Stimulated activated CD4-positive, alpha-beta T cell treated with anti-CD3 and anti-CD28 coated beads, Interleukin-12 subunit alpha, Interleukin-12 subunit beta, amount 100 ng/mL, for 24 hours (primary cell): ENCODE measurements at places on chromosomes 1 and 21.

DNA sequence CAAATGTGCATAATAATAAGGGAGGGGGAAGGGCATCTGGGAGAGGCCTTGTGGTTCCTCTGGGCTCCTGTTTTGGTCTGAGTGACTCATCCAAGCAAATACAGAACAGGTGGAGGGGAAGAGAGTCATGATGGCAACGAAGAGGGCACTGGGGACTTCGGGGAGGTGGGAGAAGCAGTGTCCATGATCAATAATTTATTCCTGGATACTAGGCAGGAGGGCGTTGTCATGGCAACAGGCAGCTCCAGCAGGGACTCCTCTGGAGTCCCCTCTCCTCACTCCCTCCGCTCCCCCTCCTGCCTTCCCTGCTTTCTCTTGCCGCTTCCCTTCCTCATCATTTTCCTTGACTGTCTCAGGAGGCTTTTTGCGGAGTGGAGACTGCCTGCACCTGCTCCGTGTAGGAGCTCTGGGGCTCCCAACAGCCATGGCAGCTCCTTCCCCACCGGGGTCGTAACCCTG lies 12.3 kb upstream of the NFASC start:
- no peak for DNase-seq

DNA sequence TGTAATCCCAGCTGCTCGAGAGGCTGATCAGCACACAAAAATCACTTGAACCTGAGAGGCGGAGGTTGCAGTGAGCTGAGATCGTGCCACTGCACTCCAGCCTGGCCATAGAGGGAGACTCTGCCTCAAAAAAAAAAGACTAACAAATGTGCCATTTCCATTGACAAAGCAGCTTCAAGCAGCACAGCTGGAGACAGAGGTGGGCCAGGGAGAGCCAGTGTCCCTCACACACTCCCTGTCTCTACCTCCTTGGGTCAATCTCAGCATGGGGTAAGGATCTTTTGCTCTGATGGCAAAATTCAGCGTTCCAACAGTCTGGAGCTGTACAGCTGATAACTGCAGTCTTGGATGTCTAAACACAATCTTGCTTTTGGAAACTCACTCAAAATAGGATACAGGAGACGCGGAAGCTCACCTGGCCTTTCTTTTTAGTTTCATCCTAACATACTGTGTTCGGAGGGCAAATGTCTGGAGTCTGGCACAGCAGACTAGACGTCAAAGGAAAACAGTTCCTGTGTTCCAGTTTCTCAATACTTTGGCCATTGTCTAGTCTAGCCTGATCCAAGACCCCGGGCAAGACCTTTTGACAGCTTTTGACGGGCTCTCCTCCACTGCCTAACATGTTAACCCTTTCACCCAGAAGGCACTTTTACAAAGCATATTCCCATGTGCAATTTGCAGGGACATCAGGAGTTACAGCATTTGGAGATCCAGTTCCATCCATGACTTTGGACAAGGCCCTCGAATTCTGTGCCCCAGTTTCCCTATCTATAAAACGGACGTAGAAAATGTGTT lies 2.9 kb downstream of the RCC2 start:
- no peak for DNase-seq

GRCh38 chr1:19606817-19607642 lies 37.1 kb upstream of the NBL1 start:
- no peak for DNase-seq

GRCh38 chr1:198771563-198772153 lies 132.8 kb downstream of the PTPRC start:
- DNase-seq: no peak

- no peak for DNase-seq
Observed at GRCh38 chr1:64186138-64186897, 17.1 kb upstream of the UBE2U start.

- DNase-seq: no peak
Observed at GRCh38 chr1:229101011-229101871, 169.7 kb upstream of the RAB4A start.

DNA sequence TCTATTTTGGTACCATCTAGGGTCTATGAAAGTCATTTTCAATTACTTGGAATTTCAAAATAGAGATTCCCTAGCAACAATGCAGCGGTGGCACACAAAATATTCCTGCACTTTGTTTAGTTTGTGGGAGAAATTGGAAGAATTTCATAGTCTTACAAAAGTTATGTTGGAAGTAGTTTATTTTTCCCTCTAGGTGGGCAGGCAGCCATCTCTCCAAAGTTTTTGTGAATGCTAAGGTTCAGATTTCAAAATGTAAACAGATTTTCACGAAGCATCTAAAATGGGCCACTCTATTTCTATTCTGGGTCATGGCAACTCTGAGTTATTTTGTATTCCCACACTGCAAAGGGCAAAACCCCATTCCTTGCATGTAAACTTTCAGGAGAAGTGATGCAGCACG lies 8.0 kb downstream of the SMCP start:
- DNase-seq: no peak

GRCh38 chr1:34973326-34973725 lies 11.8 kb downstream of the TMEM35B start:
- DNase-seq: no peak

DNA sequence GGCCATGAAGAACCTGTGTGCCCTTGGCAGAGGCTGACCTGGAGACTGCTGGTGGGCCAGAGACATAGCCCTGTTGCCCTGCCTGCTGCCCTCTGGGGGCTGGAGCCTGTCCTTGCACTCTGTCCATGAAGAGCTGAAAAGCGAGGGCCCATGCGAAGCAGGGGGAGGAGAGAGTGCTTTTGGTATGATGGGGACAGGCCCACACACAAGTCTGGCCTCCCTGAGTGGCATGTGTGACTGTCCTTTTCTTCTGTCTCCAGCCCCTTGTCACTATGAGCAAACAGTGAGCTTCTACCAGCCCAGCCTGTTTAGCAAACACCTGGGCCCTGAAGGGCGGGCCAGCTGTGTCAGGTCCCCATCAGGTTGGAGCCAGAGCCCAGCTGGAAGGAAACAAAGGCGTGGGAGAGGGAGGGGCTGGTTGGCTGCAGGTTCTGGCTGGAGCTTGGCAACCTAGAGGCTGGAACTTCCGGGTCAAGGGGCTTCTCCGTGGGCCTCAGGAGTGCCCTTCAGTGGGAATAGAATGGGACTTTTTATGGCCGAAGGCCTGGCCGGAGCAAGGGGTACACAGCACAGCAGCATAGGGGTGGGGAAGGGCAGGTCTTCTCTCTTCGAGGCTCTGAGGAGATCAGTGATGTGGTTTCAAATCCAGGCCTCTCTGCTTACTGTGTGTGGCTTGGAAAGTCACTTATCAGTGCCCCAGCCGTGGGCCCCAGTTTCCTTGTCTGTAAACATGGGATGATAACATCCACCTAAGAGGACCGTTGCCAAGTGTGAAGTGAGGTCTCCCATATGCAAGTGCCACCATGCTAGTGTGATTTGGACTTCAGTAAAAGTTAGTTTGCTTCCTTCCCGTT lies 14.3 kb downstream of the QSOX1 start:
- DNase-seq: peak; percentile 21

GRCh38 chr1:107600607-107601160 lies 364.3 kb downstream of the VAV3 start:
- no peak for DNase-seq

GRCh38 chr1:41754540-41754939 lies 164.2 kb downstream of the HIVEP3 start:
- DNase-seq: no peak

DNA sequence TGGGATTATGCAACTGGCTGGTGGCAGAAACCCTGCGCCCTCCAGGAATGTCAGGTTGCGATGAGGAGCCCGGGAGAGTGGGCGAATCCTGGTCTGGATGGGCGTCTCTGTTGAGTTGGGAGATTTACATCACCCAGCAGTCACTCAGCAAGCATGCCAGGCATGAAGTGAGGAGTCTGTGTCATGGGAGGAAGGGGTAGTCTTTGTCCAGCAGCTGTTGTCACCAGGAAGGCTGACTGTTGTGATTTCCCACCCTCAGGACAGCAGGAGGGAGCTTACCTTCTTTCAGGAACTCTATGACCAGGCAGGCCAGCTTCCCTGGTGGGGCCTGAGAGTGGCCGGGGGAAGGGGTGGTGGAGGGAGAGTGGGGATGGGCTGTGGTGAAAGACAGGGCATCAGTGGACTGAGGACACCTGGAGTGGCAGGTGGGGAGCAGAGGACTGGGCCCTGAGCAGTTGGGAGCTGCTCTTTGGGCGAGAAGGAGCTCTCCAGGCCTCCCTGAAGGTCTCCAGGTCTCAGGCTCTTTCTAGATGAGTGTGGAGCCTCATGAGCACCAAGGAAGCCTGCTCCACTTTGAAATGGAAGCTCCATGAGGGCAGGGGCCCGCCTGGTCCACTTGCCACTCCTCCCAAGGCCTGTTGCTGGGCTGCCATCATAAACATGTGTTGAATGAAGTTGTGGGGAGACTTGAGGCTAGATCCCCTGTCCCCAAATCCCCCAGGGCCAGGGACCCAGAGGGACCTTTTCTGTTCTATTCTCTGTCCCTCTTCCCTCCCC lies 21.3 kb upstream of the PKP1 start:
- DNase-seq: no peak

GRCh38 chr1:209999005-209999404 lies 61.0 kb downstream of the SYT14 start:
- DNase-seq: no peak

DNA sequence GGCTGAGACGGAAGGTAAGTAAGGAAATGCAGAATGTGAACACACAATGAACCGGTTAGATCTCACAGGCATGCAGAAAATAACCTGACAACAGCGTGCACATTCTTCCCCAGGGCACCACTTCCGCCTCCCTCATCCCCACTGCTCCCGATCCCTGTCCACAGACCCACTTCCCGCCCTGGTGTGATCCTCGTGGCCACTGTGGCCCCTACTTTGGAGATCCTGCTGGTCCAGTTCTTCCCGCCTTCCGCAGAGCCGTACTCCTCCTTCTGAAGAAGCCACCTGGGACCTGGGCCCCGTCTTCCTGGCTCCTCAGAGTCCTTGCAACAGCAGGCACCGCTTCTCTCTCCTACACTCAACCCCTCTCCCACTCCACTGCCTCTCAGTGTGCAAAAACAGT lies 1.4 kb upstream of the GSTM4 start:
- no peak for DNase-seq

DNA sequence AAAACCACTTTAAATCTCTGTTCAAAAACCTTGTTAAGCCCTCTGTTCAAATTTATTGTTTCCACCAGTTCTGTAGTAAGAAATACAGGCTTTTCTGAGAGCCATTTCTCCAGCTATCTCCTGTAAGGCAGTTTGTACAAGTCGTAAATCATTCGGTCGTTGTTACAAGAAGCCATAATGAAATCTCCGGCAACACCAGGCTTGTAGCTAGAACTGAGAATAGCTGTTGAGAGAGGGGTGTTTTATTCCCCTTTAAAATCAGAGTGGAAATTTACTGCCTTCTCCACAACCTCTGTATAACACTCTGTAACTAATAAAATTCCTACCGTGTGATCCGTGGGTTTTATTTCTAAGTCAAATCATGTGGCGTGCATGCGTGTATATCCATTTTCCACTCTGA lies 335.8 kb upstream of the KAZN start:
- no peak for DNase-seq

DNA sequence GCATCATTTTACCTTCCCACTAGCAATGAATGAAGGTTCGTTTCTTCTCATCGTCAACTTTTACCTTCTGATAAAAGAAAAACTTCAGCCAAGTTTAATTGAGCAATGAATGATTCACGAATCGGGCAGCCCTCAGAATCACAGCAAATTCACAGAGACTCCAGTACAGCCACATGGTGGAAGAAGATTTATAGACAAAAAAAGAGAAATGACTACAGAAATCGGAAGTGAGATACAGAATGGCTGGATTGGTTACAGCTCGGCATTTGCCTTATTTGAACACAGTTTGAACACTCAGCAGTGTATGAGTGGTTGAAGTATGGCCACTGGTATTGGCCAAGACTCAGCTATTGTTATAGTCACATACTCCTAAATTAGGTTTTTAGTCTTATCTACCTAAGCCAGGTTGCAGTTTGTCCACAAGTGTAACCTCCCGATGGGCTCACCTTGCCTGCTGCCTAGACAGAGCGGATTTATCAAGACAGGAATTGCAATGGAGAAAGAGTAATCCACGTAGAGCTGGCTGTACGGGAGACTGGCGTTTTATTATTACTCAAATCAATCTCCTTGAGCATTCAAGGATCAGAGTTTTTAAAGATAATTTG lies 15.3 kb downstream of the AK4 start:
- DNase-seq: no peak

DNA sequence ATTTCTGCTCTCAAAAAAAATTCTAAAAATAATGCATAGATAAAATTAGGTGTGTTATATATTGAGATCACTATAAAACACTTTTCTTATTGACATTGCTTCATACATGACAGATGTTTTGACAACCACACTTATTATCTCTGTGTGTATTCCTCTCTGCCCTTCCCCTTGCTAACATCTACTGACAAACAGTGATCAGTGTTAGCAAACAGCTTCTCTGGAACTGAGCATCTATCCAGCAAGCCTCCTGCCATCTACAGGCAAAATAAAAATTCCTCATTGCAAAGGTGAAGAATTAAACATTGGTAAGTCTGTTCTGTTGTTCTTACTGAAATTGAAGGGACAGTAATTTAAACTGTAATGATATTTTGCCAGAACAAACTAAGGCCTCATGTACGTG lies 2153.9 kb downstream of the NCAM2 start:
- no peak for DNase-seq

DNA sequence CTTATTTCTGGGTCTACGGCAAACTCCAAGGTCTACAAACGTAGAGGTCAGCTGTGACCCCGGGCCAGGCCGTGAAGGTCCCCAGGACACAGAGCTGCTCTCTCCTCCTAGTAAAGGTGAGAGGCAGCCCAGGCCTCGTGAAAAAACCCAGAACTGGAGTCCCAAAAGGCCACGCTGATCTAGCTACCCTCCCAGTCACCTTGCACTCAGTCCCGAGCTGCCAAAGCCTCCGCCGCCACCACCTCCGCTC lies 125 bp downstream of the ATP5PF start:
- DNase-seq: no peak

GRCh38 chr1:51729824-51730301 lies 113.0 kb downstream of the OSBPL9 start:
- no peak for DNase-seq

DNA sequence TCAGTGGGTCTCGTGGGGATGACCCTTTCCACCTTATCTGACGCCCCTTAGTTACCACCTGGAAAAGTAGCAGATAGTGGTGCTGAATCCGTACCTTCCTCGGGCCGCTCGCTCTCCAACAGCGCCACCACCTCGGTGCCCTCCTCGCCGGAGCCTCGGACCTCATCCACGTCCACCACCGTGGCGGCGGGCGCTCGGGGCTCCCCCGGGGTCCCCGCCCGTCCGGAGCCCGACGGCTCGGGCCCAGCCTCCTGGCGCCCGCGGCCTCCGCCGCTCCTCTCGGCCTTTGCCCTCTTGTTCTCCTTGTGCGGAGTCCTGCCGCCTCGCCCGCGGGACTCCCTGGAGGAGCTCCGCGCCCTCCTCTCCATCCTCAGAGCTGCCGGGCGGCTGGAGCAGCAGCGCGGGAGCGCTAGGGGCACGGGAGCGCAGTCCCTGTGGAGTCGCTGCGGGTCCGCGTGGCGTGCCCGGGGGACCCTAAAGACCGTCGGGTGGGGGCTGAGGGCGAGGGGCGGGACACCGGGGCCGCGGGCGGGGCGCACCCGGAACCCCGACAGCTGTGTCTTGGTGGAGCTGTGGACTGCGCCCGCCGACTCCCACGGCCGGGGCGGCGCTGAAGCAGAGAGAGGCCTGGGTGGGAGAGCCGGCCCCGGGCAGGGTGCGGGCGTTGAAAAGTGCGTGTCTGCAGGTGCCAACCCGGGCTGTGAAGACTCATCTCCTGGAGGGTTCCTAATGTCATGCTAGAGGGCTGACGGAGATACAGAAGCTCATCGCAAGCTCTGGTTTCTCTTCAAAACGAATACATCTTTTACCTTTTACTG lies at the start of gene NPHS2:
Gene NPHS2 (minus strand): TSS at position 452 of the 818 bp plus-strand sequence. CDS start 84 bp downstream, at position 368.
- no peak for DNase-seq

- no peak for DNase-seq
Observed at GRCh38 chr21:15005391-15005790, 59.4 kb downstream of the NRIP1 start.

GRCh38 chr1:70071601-70072000 lies 133.8 kb downstream of the LRRC40 start:
- no peak for DNase-seq
